ENCODE measurements at places on chromosomes 4 and X.

- DNase-seq = peak; percentile 28
These were observed 11.7 kb downstream of the RPL9 start for GRCh38 chr4:39446842-39447573.

DNA sequence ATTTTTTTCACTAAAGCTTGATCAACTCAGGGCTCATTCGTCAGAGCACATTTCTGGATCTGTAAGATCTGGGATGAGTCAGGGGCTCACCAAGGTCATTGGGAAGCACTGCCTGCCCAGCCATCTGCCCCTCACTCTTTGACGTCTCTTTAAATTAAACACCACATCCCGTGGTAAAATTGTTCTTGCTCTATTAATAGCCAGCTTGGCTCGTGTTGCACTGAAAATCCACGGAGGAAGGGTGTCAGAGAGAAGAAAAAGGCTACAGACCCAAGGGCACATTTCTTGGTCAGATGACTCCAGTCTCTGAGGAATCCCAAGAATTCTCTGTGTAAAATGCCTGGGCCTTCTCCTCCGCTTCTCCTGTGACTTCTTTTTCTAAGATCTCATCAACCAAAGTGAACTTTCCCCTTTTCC is 45.7 kb upstream of the GATB start:
- DNase-seq = no peak

GRCh38 chr4:16129336-16129735 is 45.5 kb upstream of the PROM1 start:
- no peak for DNase-seq

DNA sequence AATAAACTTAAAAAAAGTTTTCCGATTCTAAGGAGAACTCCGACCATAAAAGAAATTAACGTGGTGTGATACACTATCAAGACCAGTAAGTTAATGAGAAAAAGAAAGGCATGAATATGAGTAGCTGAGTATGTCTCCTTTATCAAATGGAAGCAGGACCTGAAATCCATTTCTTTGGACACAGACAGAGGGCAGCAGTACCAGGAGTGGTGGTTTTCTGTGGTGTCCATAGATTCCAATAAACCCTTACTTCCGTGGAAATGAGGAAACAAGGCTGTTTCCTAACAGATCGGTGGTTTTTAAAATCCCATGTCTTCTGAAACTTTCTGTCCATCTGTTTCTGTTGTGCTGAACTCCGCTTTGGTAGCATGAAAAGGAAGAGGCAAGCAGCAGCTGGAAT is 128.5 kb upstream of the TSPAN5 start:
- no peak for DNase-seq

GRCh38 chr4:10577508-10578426 is 106.8 kb downstream of the CLNK start:
- DNase-seq = no peak

GRCh38 chr4:136505020-136505419 is 1027.3 kb downstream of the PCDH18 start:
- no peak for DNase-seq

DNA sequence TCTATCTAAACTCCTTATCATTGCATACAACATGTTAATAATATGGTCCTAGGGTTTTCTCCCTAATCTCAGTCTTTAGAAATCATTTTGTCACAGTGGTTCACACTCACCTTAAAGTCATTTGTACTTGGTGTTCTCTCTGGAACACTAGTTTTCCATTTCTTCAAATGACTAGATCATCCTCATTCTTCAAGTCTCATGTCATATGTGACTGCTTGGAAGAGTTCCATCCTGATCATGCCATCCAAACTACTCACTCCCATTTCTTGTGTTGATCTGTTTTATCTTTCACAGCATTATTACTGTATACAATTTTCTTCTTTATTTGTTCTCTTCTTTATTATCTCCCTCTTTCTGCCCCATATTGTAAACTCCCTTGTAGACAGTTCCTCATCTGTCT is 66.5 kb downstream of the HTR2C start:
- DNase-seq = no peak

DNA sequence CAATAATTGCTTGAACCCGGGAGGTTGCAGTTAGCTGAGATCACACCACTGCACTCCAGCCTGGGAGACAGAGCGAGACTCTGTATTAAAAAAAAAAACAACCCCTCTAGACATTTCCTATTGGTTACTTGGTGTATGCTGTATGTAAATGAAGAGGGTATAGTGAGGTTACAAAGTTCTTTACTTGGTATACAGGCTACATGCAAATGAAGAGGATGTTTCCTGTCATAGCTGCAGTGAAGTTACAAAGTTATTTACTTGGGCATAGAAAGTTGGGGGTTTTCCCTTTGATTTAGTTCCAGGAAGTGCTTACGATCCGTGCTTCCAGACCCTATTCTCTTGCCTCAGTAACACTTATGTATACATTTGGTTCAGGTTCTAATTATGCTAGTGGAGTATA is 38.4 kb upstream of the CLNK start:
- DNase-seq = no peak

DNA sequence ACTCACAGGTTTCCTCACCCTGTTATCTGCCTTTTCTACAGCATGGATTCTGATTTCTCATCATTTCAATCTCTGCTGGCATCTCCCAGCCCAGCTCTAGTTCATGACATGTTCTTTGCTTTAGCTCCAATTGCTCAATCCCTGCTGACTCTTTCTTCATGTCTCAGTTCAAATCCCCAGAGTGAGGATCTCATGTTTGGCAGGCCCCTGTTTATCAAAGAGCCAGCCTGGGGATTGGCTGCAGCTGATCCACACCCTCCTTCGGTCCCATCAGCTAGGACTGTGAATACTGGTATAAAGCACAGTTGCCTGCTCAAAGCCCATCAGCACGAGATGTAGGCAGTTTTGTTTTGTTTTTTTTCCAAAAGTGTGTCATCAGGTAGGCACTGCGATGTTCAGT is 14.4 kb upstream of the CC2D2A start:
- DNase-seq = no peak

DNA sequence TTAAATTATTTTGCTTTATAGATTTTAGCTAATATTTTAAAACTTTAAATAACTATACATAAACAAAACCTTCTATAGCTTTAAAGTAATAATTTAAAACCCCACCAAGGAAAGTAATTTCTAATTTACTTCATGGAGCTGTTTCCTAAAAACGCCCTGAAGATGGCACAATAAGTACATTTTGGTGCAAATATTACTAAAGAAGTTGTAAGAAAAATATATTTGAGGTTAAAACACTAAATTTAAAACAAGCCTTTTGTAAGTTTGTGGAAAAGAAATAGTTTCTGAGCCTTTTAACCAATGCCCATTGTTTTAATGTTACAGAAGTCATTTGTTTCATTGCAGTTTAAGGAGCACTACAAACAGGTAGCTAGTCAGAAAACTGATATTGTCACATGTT is 137.4 kb upstream of the AGA start:
- no peak for DNase-seq

GRCh38 chr4:145843639-145844038 is 95.0 kb downstream of the ZNF827 start:
- no peak for DNase-seq

GRCh38 chrX:44400588-44400987 is 57.1 kb upstream of the EFHC2 start:
- peak; percentile 23 for DNase-seq

DNA sequence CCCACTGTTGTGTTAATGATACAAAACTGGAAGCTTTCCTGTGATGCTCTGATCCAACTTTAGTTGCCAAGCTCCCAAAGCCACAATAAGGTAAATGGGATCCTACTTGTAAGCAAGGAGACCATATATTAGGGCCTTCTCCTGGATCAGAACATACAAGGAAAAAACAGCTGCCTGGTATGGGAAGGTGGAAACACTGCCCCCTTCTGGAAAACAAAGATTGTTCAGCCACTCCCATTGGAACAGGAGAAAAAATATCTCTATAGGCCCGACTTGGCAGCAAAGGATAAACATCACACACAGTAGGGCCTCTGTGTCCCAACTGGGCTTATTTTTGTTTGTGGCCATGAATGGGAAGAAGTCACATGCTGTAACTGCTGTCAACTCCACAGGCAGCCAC is 166.5 kb downstream of the TBX22 start:
- no peak for DNase-seq

DNA sequence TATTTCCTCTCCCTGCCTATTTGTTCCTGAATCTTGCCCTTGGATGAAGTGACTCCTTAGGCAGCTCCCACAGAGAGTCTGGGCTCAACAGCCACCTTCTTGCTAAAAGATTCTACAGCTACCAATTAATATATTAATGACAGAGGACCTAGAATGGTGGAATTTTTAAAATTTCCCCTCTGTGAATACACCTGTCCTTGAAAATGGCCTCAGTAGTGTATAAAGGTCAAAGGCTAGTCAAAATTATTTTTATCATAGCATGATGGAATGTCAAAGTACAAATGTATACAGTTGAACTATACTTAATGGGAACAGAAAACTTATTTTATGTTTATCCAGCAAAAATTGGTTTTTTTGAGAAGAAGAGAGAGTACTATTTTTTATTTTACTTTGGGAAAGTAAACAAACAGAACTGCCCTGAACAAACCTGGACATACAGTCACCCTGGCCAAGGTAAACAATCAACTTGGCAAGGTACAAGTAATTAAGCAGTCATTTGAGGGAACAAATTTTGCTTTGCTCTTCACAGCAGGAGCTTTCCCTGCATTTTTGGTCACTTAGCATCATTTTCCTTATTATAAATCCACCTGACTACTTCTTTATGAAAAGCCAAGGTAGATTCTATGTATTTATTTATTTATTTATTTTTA is 250.8 kb downstream of the INPP4B start:
- no peak for DNase-seq

DNA sequence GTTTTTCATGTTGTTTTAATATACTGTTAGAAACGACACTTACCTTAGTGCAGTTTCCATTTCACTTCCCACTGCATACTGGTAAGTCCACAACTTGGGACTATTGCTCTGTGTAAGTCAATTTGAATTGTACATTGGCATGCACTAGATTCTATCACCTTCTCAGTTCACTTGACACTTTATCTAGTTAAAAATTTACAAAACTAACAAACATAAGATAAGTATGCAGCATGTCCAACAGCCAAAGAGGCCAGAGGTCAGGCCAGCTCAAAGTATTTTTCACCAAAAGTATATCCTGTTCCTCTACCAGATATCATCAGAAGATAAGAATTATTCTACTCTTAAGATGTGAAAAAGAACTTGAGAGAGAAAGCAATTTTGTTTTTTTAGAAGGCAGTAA is 75.9 kb downstream of the QRFPR start:
- no peak for DNase-seq

GRCh38 chrX:9966775-9967408 is at the start of gene CLDN34:
Gene CLDN34 (plus strand): TSS chrX:9967358. CDS start chrX:9967358, 0 bp downstream.
- no peak for DNase-seq

DNA sequence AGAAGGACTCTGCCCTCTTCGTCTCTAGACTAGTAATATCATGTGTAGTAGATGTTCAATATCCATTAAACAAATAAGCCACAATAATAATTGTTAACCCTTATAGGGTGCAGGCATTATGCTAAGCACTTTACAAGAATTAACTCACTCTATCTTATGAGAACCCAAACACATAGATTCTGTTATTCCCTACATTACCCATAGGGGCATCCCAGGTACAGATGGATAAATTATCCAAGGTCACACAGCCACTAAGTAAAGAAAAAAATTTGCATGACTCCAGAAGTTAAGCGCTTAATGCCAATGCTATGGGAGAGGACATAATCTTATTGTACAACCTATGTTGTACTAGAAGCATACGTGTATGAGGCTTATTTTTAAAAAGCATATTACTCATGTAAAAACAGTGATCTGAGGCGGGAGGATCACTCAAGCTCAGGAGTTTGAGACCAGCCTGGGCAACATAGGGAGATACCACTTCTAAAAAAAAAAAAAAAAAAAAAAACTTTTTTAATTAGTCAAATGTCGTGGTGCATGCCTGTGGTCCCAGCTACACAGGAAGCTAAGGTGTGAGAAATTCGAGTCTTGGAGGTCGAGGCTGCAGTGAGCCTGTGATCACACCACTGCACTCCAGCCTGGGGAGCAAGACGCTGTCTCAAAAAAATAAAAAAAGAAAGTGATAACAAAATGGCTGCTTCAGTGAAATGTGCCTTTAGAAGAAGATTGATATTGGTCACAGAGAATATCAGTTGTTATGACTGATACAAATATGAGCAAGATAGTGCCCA is 13.6 kb downstream of the LDB2 start:
- no peak for DNase-seq

- DNase-seq = no peak
These were observed 53.0 kb downstream of the PKD2 start for GRCh38 chr4:88060431-88060830.

DNA sequence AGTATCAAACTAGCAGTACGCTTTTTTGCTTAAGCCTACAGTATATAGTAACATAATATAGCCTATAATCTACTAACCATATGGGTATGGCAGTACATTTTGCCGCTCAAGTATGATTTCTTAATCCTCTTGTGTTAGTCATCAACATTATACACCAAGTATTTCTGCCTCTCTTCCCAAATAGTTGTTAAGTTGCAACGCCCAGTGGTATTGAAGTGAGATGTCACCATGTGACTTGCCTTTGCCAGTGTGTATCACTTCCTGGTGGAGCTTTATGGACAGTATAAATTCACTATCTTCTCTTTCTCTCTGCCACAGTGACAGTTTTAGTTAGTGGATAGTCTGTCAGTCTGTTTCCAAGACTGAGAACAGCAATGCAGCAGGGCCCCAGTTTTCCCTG is 535.5 kb downstream of the PDHA2 start:
- no peak for DNase-seq

- DNase-seq = no peak
These were observed 25.0 kb downstream of the CCNQ start for GRCh38 chrX:153573984-153574383.

DNA sequence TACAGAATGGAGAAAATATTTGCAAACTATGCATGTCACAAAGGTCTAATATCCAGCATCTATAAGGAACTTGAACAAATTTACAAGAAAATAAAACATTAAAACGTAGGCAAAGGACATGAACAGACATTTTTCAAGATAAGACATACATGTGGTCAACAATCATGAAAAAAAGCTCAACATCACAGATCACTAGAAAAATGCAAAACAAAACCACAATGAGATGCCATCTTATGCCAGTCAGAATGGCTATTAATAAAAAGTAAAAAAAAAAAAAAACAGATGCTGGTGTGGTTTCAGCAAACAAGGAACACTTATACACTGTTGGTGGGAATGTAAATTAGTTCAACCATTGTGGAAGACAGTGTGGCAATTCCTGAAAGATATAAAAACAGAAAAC is 75.8 kb upstream of the IL13RA2 start:
- DNase-seq = no peak

- DNase-seq = no peak
These were observed 423.7 kb downstream of the PDGFC start for GRCh38 chr4:156547891-156548290.
